ENCODE measurements at places on chromosomes 6 and 20.

GRCh38 chr6:143200167-143200770 lies 139.6 kb downstream of the AIG1 start:
- no peak for DNase-seq

DNA sequence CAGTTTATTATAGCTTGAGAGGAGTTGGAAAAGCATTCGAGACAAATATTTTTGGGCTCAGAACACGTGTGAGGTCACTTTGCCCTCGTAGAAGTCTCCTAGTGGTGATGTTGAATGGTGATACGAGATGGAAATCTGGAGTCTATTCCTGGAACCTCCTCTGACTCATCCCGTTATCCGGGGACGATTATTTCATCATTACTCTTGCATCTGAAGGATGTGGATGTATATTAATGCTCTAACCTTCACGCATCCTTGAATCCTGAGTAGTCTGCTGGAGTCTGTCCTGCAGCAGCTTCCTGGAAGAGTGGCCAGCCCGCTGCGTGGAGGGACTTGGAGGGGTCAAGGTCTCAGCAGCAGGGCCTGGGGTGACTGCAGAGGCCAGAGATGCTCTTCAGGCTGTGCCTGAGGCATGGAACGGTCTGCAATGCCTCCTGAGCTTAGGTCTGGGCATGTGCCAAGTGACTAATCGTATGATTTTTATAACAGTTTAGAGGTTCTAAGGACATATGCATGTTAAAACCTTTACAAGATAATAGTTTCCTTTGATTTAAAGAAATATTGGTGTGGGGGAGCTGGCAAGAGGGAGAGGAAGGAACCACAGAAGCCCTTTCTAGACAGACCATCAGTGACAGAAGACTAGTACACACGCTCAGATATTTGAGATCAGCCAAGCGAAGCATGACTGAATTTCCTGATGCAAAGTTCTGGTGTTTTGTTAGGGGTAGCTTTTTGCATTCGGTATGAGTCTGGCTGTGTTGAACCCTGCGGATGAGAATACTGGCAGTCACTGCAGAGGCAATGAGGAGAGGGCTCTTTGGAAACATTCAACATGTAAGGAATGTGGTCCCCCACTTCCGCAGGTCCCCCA lies 400.2 kb downstream of the QKI start:
- no peak for DNase-seq

DNA sequence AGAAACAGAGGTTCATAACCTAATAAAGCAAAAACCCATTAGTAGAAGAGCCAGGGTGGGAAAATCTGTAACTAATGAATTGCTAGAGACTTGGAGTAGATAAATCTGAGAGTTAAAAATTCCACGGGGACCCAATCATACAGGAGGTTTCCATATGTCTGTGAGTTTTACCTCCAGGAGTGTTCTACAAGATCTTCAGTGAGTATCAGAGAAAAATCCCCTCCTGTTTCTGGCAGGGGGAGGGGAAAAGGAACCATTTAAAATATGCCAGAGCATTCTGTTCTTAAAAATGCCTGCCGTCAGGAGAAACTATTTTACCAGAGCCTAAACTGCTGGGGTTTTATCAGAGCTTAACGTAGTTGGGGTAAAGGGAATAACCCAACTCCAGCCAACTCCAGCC lies 54.0 kb upstream of the PLN start:
- no peak for DNase-seq

DNA sequence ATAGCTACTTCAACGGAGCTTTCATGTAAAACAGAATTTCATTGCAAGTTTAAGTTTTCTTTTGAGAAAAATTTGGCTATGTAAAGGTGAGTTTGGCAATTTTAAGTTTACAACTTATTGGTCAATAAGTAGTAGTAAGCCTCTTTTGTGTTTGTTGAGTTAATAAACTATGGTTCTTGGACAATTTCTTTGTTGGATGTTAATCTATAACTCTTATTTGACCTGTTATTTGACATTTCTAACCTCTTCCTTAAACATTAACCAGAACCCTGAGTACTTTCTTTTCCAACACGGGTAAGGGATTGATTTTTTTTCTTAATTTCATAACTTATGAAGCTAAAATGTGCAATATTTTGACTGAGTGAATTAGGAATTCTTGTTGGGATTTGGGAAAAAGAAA lies 354.4 kb downstream of the PRKN start:
- no peak for DNase-seq

GRCh38 chr6:134956032-134956431 lies 6.1 kb upstream of the ALDH8A1 start:
- no peak for DNase-seq

- no peak for DNase-seq
These were observed 126.3 kb downstream of the PRND start for GRCh38 chr20:4848041-4848440.

DNA sequence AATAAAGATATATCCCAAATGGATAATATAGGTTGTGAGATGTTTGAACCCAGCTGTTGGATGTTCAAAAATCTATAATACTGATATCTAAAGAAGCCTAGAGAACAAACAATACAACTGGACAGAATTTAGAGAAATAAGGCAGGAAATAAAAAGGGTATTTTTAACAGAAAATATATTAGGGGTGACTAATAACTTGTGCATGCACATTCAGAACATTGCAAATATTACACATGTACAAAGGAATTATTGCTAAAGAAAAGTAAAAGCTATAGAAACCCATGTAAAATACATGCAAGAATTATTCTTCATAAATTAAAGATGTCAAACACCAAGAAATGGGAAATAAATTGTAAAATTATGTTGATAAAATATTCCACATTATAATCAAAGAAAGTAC lies 32.7 kb upstream of the HCRTR2 start:
- no peak for DNase-seq

GRCh38 chr6:3687847-3688246 lies 63.7 kb downstream of the PXDC1 start:
- DNase-seq, result no peak

DNA sequence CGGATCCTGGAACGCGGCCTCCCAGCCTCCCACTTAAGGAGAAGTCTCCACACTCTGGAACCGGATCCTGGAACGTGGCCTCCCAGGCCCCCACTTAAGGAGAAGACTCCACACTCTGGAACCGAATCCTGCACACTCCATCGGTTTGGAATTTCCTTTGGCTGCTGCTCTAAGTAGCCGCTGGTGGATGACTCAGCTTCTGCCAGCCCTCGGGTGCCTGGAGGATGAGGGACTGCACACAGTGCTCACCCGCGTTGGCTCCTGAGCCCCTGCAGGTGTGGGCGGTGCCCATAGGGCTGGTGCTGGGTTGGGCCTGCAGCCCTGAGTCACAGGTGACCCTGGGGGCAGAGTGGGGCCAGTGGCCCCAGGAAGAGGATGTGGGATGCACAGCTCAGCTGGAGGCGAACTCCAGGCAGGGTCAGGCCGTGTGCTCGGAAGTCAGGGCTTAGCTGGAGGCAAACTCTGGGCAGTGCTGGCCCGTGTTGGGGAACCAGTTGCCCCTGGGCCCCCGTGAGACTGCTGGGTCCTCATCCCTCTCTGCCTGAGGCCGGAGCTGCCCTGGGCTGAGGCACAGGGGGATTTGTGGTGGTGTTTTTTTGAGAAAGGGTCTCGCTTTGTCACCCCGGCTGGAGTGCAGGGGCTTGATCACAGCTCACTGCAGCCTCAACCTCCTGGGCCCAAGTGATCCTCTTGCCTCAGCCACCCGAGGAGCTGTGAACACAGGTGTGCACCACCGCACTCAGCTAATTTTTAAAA lies 13.9 kb upstream of the TNFRSF6B start:
- no peak for DNase-seq

GRCh38 chr6:142892254-142893021 lies 52.5 kb downstream of the HIVEP2 start:
- no peak for DNase-seq

GRCh38 chr6:4889701-4890100 lies 113.5 kb downstream of the CDYL start:
- no peak for DNase-seq

DNA sequence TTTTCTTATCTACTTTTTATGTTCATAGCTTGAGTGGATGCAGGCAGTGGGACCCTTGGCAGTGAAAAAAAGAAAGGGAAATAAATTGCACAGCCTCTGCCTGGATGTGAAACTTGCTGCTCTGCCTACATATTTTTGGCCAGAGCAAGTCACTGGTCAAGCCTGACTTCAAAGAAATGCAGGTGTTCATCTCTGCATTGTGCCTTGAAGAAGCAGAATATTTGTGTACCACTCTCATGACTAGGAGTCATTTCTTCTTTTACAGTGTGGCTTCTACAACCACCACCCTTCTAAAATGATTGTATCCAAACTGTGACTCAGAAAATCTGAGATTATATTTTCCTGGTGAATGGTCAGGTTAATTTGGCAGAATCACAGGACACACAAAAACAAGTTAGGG lies 2.5 kb upstream of the KATNA1 start:
- DNase-seq, result no peak

DNA sequence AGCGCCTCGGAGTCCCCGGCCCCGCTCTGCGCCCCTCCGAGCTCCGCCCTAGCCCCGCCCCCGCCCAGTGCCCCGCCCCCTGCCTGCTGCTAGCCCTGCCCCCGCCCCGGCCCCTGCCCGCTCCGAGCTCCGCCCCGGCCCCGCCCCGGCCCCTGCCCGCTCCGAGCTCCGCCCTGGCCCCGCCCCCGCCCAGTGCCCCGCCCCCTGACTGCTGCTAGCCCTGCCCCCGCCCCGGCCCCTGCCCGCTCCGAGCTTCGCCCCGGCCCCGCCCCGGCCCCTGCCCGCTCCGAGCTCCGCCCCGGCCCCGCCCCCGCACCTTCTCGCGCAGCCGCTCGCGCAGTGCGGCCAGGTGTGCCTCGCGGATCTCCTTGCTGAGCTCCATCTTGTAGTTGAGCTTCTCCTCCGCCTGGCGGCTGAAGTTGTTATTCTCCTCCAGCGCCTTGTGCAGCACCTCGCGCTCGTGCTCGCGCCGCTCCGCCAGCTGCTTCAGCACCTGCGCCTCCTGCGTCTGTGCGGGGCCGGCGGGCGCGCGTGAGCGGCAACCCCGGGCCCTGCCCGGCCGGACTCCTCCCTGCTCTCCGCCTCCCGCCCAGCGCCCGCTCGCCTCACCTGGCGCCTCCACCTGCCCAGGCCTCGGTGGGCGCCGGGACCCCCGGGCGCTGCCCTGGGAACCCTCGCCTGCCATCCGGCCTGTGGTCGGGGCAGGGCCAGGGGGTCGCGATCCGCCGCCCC lies 11.3 kb downstream of the STMN3 start:
- peak; percentile 95 for DNase-seq

DNA sequence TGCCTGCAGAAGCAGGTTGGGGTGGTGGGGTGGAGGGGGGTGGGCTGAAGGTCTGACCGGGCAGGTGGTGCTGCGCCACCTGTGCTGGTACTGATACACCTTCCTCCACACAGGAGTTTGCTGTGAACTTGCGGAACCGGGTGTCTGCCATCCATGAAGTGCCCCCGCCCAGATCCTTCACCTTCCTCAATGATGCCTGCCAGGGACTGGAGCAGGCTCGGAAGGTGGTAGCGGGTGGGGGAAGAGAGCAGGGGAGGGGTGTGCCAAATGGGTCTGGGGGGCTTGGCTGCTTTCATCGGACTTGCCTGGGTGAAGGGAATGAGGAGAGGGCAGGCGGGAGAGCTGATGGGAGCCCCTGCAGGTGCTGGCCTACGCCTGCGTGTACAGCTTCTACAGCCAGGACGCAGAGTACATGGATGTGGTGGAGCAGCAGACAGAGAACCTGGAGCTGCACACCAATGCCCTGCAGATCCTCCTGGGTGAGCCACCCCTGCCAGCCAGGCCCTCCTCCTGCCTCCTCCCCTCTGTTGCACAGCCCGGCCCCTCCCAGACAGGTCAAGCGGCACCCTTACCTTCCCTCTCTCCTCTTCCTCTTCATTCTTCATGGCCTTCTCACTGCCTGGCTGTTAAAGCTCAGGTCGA lies 6.7 kb downstream of the DNPH1 start:
- no peak for DNase-seq

DNA sequence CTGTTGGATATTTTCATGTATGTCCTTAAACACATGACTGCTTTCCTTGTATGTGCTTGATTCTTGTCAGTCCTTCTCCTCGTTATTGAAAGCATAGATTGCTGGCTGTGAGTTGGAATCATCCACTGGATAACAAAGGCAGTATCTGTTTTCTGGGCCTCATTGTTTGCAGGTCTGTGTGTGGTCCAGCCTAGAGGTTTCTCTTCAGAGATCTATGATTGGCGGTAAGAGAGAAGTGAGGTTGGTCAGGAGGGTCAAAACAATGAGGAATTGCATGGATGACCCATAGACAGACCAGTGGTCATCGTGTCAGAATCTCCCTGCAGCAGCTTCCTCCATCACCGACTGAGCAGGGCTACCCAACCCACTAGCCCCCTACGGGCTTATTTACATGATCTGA lies 915.0 kb downstream of the KIF16B start:
- DNase-seq, result no peak

DNA sequence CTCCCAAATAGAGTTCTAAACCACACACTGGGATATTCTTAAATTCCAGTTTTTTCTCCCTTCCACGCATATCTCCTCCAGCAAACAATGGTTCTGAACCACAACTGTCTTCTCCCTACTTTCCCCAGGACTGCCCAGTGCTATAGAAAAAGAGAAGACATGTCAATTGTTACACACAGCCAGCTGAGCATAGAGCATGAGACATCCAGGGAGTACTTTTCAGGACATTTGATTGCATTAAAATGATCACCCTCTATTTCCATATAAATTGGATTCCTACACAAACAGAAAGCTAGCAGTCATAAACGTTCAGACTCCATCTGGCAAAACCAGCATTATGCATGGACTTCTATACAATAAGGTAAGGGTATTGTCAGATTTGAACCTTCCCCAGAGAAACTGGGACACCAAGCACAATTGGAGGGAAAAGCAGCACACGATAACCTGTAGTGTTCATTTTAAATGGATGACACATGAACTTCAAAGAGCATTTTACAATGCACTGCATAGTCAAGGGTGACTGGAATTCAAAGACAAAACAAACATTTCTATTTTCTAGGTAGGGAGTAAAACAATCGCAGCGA lies 93.1 kb upstream of the HEY2 start:
- no peak for DNase-seq

DNA sequence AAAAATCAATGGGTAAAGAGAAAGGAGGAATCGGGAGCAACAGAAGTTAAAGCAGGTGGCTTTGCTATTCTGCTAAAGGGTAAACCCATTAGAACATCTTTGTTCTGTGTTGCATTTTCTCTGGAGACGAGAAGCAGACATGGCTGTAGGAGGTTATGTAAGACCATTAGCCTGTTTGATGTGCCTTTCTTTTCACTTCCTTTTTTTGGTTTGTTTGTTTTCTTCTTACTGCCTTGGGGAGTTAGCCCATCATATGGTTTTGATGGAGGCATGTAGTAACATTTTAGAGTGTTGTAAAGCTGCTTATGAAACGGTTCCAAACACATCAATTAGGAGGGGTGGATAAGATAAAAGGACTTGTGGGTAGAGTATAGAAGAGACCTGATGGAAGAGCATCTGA lies 131.0 kb downstream of the DOK5 start:
- no peak for DNase-seq

DNA sequence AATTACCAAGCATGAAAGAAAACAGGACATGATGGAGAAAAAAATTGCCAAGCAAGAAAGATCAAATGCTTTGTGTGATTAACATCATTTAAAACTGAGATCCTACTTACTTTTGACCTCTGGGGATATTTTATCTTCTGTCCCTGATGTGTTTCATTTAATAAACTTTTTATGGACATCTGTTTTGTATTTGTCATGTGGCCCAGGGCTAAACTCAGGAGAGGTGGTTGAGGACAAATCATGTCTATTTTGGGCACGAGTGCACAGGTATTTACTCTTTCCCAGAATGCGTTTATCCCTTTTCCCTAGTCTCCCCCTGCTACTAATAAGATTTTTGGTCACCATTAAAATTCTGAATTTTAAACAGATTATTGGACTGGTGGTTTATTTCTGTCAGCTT lies 128.2 kb downstream of the NCOA3 start:
- no peak for DNase-seq

All from T follicular helper cell (primary cell).